ENCODE measurements at places on chromosomes 16 and 17. TPM values are rescaled to one million over a fixed set of nuclear protein-coding genes. Genes with fewer than 3 reads are reported as not detected.

The PRSS21 gene
- polyA plus RNA-seq, result 3.6 TPM

The TAT gene
- polyA plus RNA-seq, result not detected

The PTX4 gene
- polyA plus RNA-seq, result not detected

The CMTR2 gene
- polyA plus RNA-seq, result 11.3 TPM

The CMTM4 gene
- polyA plus RNA-seq, result 17.0 TPM
